Heart left ventricle (tissue), 16 donors: ENCODE measurements at places on chromosomes 4 and X. TPM values are rescaled to one million over a fixed set of nuclear protein-coding genes. Genes with fewer than 3 reads are reported as not detected.

DNA sequence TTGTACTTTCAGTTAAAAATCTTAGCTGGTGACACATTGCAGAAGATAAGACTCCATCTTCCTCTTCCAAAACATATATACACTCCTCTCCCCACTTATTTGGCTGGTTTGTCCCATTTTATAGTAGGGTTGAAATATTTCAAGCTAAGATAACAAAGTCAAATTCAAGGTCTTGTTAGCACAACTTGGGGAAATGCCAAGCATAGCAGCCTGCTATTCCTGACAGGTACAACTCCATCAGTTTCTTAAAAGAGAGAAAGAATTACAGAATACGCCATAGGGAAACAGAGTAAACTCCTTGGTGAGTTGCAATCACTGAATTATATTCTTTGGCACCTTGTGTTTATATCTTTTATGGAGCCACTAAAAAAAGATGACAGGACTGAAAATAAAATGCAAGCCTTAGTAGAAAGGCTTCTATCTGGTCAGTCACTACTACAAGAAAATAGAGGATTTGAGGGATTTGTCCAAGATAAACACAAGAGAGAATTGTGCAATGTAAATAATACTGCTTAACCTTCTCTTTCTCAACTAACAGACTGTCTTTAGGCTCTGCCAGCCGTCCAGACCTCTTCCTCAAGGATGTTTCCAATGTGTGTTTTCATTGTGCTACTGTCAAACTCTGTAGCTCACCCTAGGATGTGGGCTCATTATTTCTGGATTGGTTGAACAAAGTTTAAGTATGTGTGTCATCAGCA, 170.3 kb downstream of the VEGFC start:
- no peak for DNase-seq

DNA sequence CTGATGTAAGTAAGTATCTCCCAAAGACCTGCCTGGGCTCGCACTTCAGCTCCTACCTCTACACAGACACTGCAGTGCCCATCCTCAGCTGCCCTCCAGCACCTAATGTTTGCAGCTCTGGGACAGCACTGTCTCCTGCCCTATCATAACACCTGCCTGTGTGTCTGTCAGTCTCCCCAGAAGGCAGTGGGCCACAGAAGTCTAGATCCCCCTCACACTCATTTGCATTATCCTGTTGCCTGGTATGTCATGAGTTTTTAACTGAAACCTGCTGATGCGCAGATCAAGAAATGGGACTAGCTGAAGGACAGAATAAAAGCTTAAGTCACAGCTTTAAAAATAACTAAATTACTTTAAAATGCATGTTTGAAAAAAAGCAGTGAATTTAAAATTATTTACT, 43.0 kb downstream of the LRP2BP start:
- no peak for DNase-seq

- no peak for DNase-seq
These were observed 396.8 kb upstream of the GRIA3 start for GRCh38 chrX:122787231-122787630.

- no peak for DNase-seq
These were observed 822.2 kb downstream of the RPA4 start for GRCh38 chrX:97705936-97706335.

DNA sequence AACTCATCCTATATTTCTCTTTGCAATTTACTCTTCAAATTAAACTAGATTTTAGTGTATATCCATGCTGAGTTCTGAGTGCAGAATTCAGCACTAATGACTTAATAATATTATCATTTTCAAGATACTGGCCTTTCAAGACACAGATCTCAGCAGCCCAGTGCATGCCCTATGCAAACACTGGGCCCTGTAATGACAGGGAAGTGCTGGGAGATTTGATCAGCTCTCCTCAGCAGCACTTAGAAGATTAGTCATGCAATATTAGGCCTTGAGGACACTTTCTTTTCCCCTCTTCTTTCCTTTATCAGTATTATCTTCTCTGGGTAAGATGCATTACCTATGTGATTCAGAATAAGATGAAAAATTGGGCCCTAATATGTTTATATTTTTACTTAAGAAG, 207.1 kb downstream of the PPP3CA start:
- DNase-seq: no peak

DNA sequence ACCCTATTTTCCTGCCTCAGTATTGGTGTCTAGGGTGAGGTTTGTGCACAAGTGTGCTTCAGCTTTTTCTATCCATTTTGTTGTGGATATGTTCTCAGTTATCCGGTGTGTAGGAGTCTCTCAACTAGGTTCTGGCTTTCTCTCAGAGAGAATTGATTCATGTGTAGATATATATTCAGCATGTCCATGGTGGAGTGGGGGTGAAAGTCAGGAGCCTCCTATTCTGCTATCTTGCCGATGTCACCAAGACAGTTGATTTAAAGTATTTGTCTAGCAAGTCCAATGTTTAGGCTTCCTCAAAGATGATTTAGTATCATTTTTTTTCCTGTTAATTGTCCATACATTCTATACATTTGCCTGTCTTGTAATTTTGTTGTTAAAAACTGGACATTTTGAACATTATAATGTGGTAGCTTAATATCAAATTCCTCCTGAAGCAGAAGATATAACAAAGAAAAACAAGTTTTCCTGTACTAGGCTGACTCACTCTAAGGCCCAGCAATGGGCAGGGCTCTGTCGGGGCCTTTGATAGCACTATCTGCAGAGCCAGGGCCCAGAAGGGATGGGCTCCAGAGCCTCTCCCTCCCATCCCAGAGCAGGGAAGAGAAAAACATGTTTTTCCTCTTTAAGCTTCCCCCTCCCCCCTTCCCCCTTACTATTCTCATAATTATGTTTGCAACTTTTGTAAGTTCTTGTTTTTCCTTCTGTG, 37.6 kb downstream of the GLUD2 start:
- no peak for DNase-seq

- DNase-seq: no peak
These were observed 85.4 kb downstream of the TIGD2 start for GRCh38 chr4:89196745-89197144.

GRCh38 chr4:25783943-25784342, 78.8 kb downstream of the SEL1L3 start:
- DNase-seq: no peak

DNA sequence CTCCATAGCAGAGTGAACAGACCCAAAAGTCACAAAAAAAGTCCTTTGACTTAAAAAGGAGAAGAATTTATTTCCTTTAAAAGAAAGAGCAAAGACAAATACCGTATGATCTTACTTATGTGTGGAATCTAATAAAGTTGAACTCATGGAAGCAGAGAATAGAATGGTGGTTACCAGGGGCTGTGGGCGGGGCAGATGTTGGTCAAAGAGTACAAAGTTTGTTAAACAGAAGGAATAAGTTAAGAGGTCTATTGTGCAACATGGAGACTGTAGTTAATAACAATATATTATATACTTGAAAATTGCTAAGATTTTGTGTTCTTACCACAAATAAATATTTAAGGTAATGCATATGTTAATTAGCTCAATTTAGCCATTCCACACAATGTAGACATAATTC, 173.3 kb upstream of the S100G start:
- DNase-seq: no peak

- DNase-seq: no peak
These were observed 1.1 kb downstream of the MORF4L2 start for GRCh38 chrX:103685396-103685795.

Gene TCEAL5
- total RNA-seq: not detected

Gene MAP7D2
- 0.56 TPM for total RNA-seq

Gene CT45A5
- not detected for total RNA-seq

Gene USP17L27
- not detected for total RNA-seq

Gene GIMD1
- total RNA-seq: not detected

Gene CDS1
- total RNA-seq: 1.7 TPM
